ENCODE measurements at places on chromosomes 13 and 19.
A peak's percentile ranks its signal among the peaks of the same experiment; 100 is the strongest.

- peak; percentile 84 for DNase-seq
These were observed 5.5 kb upstream of the EMP3 start for GRCh38 chr19:48319647-48320541.

GRCh38 chr19:35033067-35034004 is 3.1 kb downstream of the SCN1B start:
- no peak for DNase-seq

- peak; percentile 65 for DNase-seq
These were observed 3.9 kb upstream of the ACOD1 start for GRCh38 chr13:76944456-76944855.

DNA sequence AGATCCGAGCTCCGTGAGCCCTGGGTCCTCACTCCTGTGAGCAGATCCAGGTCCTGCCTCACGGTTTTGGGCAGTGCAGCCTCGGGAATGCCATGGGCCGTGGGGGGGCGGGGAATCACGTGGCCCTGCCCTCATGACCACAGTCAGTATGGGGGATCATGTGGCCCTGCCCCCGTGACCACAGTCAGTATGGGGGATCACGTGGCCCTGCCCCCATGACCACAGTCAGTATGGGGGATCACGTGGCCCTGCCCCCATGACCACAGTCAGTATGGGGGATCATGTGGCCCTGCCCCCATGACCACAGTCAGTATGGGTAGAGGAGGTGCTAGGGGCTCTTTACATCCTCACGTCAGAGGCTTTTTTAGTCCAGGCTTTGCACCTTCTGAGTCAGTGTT is 64.3 kb upstream of the F7 start:
- no peak for DNase-seq

DNA sequence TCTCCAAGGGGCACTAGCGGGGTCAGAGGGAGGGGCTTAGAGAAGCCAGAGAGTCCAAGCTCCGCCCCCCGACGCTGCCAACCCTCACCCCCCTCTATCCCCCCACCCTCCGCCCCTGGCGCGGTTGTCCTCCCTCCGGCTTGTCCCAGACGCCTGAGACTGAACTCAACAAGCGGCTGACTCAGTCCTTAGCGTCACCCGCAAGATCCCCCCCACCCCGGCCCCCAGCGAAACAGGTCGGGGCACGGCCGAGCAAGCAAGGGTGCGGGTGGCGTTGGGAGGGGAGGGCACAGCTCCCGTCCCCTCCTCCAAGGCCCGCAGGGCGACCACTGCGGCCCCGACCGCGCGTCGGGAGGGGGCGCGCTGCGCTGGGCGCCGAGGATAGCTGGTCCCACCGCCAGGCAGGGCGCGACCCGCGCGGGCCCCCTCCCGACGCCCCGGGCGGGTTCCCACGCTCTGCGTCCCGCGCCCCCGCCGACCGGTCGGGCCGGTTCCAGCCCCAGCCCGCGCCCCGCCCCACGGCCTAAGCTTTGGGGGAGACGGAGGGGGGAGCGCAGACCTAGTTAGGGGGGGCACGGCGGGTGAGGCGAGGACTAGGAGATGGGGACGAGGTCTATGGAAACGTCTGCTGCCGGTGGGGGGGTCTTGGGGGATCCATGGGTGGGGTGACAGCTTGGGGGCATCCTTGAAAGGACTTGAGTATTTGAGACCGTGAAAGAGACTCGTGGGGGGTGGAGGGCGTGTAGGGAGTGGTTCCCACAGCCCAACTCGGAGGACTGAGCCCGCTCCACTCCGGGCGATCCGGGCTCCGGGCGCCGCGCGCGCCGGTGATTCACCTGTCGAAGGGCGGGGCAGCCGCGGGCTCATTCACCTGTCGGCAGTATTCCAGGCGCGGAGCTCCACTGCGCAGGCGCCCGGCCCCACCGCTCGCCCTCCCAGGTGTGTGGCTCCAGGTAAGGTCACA is 5.1 kb downstream of the NOTCH3 start:
- peak; percentile 65 for DNase-seq

- DNase-seq = peak; percentile 63
These were observed 1.5 kb upstream of the MYO1F start for GRCh38 chr19:8578642-8579265.

- DNase-seq = no peak
These were observed 58.5 kb upstream of the ARGLU1 start for GRCh38 chr13:106626473-106626872.

- no peak for DNase-seq
These were observed 9.9 kb upstream of the QTRT1 start for GRCh38 chr19:10691178-10691881.

DNA sequence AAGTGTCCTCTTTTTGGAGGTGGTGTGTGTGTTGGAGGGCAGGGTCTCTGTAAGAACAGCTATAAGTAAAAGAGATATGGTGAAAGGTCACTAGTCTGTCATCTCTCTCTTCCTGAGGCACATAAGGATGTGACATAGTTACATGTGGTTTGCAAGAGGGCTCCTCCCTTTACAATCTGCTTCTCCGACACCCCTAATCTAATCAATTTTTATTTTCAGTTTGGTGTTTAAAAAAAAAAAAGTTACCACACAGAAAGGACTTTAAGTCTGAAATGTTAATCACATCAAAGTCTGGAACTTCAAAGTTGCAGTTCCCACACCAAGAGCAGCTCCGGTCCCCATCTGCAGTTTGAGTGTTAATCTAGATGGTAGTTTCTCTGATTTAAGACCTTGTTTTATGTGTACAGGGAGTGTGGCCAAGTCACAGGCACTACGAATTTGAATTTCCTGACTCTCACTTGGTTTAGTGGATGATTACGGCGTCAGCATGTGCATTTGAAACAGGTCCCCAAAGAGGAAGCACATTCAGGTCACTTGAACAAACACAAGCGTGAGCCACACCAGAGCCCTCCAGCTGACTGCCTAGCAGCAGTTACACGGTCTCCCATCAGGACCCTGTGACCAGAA is 53.1 kb downstream of the FOXO1 start:
- peak; percentile 59 for DNase-seq

DNA sequence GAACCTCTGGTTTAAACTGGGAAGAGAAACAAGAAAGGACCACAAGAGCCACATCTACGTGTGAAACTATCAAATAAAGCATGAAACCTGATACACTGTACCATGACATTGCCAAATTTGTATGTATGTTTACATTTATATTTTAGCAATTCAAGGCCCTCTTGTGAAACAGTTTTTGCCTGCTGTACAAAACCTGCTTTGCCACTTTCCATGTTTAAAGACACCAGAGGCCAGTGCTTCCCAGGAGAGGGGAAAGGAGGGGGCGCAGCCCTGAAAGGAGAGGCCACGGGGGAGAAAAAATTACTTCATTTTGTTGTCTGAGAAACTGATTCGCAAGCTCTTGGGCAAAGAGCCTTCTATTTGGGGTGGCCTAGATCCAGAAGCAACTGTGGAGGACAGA is 124.8 kb downstream of the DCLK1 start:
- peak; percentile 4 for DNase-seq

DNA sequence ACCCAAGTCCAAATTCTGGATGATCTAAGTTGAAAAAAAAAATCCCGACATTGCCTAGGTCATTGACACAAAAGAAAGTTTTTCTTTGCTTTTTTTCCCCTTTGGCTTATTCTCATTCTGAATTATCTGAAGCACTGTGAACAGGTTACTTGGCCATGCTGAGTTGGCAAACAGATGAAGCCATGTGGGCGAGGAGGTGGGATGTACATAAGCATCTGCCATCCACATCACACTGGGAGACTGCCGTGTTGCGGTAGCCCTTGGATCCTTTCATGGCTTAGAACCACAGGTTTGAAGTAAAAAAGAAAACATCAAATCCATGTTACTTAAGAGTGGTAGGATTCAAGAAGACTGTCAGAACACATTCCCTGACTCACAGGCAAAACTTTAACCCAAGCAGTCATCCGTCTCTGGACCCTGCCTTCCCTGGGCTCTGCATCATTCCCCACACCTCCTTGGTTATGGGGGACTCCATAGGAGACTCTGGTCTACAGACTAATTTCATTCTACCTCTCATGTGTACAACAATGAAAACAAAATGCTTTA is 242.5 kb upstream of the SERP2 start:
- no peak for DNase-seq

DNA sequence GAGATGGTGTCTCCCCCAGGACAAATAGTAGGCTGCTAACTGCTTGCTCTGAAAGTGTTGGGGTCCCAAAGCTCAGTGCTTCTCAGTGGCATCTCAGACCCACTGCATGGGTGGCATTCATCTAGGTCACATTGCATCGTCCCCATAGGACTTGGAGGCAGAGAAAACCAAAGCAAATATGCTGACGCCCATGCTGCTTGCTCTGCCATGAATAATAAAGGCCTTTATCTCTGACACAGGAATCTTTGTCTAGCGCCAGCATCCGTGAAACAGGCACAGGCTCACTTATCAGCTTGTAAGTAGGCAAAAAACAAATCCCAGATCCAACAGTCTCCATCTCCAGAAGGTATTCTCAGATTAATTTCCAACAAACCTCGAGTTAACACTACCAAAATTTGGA is 18.9 kb upstream of the IPO5 start:
- no peak for DNase-seq

- DNase-seq = peak; percentile 100
These were observed 49.1 kb upstream of the EHD2 start for GRCh38 chr19:47663911-47664771.

GRCh38 chr13:57286511-57287098 is 119.6 kb downstream of the PRR20E start:
- no peak for DNase-seq

- no peak for DNase-seq
These were observed 56.2 kb upstream of the GPR183 start for GRCh38 chr13:99363391-99363790.

DNA sequence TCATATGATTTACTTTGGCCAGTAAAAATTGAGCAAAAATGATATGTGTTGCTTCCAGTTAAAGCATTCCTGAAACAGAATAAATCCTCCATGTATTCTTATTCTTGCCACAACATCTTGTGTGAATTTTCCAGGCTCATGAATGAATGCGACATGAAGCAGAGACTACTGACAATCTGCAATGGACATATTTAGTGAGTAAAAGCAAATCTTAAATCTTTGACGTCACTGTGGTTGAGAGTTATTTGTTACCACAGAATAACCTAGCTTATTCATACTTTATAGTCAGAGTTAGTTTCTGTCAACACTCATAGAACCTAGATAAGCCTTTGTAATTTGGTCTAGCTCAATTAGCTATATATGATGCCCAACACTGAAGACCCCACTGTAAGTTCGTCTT is 1443.1 kb downstream of the PCDH9 start:
- no peak for DNase-seq

DNA sequence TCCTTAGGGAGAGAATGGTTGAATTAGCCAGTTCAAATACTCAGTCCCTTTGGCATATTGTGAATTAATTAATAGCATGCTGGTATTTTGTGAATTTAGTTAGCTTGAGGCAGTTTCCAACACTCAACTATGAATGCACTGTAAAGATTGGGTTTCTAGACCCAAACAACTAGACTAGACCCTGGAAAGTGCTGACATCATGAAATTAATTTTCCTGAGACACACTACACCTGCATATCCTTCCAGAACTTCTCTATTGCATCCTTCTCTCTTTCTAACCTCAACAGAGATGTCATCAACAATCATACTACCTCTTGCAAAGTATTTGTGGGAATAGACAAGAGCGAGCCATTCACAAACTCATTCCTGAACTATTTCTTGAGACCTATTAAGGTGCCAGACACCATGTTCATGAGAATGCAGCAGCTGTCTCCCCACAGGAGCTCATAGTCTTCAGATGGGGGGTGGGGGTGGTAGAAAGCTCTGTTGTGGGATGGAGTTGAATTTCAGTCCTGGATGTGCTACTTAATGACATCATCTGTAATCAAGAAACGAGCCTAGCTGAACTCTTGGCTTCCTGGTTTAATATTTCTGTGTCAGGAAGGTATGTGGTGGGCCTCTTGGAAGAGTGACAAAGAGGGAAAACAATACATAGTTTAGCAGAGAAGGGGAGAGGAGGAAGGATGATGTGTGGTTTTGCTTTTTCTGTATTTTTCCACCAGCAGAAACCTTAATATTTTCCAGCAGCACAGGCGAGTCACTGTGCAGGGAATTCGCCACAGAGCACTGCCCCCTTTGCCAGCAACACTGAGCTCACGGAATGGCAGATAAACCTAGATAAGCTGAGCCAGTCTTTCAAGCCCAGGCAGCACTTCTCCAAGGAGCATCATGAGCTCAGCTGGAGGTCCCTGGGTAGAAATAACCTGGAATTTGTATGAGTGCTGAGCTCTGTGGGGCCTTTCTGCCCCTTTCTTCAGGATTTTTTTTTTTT is 53.1 kb upstream of the CYSLTR2 start:
- DNase-seq = peak; percentile 55

DNA sequence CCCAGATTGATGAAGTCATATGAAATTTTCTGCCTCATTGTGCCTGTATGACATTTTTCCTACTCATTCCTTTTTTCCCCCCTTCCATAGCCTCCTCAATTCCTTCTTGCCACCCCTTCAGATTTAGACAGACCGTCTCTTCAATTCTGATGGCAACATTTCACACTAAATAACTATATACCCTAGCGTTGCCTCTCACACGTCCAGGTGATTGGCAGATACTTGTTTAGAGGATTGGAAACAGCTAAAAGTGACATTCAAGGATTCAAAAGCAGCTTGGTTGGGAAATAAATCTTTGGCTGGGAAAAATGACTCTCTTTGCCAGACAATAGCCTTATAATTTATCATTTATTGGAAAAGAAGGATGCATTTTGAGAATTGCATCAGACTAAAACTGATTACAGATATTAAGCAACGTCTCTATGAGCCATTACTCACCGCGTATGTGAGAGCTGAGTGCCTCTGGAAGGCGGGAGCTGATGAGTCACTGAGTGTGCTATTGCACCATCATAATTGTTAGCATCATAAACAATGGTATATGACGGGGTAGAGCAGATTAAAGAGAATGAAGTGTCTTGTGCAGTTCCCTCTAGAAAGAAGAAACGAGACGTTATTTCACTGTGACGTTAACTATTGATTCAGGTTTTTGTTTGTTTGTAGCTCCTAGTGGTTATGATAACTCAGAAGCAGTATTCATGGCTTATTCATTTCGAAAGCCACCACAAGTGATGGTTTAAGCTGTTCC is 61.1 kb upstream of the FAM216B start:
- peak; percentile 99 for DNase-seq

DNA sequence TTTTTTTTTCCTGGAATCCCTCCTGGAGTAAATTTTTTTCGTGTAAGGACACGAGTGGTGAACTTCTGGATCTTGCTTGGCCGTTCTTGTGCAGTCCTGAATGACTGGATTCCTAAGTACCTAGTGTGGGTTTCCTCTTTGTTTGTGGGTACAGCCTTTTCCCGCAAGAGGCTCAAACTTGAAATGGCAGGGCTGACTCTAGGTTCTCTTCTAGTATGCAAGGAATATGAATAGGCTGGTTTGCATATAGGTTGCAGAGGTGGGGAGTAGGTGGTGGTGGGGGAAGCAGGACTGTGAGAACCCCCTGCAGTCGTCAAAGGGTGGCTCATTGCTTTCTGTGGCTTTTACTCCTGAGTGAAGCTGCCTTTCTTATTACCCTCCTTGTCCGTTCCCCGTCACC is 13.6 kb downstream of the UBAC2 start:
- no peak for DNase-seq

- peak; percentile 23 for DNase-seq
These were observed 24.6 kb downstream of the CYP4F22 start for GRCh38 chr19:15532779-15533521.

Data from fibroblast of villous mesenchyme (primary cell).